ENCODE measurements at places on chromosomes 11 and 22. TPM values are rescaled to one million over a fixed set of nuclear protein-coding genes. Genes with fewer than 3 reads are reported as not detected.
A peak's percentile ranks its signal among the peaks of the same experiment; 100 is the strongest.

CNTN5 gene
- total RNA-seq, result not detected

DNA sequence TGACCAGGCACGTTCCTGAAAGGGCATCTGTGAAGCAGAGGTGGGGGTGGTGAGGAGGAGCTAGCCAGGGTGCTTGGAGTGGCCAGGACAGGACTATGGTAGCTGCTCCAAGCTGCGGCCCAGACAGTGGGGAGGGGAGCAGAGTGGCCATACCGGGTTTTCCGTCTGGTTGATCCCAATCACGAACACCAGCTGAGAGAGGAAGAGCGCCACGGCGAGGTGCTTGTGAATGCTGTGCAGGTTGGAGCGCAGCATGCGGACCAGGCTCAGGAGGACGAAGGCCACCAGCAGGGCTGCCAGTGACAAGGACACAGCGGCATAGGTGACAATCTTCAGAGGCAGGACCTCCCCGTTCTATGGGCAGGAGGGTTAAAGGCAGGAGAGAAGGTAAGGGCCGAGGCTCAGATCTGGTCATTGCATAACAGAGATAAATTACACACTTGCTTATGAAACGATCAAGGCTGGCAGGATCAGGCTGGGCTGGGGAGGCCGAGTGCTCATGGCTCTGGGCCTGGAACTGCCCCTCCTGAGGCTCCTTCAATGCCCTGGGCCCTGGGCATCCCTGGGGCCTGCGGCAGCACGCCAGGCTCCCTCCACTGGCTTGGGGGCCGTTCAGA, 41.5 kb downstream of the TRMU start:
- H3K4me1 ChIP-seq, result no peaks in the 10 kb centered on the region
- no peak overlapping the region for H3K27ac ChIP-seq
- no peaks in the 10 kb centered on the region for H3K36me3 ChIP-seq

DNA sequence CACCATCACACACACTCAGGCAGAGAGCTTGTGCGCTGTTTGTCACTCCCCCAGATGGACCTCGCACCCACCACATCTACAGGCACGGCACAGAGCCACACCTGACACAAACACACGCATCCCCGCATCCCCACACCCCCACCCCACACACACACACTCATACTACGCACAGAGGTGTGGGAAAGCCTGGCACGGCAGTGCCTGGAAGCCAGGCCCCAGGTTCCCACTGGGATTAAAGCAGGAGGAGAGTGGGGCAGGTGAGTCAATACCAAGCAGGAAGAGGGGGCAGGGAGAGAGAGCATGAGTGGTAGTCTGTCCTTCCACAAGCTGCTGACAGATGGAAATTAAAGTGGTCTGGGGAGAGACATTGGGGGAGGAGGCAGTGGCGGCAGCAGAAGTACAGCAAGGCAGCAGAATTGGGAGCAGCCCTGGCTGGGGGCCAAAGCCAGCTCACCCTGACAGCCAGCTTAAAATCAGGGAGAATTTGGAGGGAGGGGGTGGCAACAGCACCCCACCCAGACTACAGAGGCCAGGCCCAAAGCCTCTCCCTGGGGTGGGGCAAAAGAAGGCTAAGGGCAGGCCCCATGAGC, 20.7 kb downstream of the TNKS1BP1 start:
- peaks cover 50% of the 10 kb centered on the region for H3K36me3 ChIP-seq
- no peaks in the 10 kb centered on the region for H3K27me3 ChIP-seq
- H3K4me3 ChIP-seq, result peak overlapping the region; percentile 17
- peak; percentile 80 for DNase-seq

- DNase-seq, result no peak
- H3K36me3 ChIP-seq, result no peaks in the 10 kb centered on the region
- peaks cover 30% of the 10 kb centered on the region for H3K27me3 ChIP-seq
These were observed 70.6 kb upstream of the CAPRIN1 start for GRCh38 chr11:33980897-33981296.

ASCC2 gene
- total RNA-seq, result 37.3 TPM

- peak; percentile 41 for DNase-seq
- no peaks in the 10 kb centered on the region for H3K36me3 ChIP-seq
- no peak overlapping the region for H3K4me3 ChIP-seq
- no peak overlapping the region for H3K27ac ChIP-seq
- peaks cover 16% of the 10 kb centered on the region for H3K4me1 ChIP-seq
These were observed 38.4 kb upstream of the RTL6 start for GRCh38 chr22:44536411-44536810.

All from GM23248 (cell line).